ENCODE measurements at places on chromosomes 1 and 21. TPM values are rescaled to one million over a fixed set of nuclear protein-coding genes. Genes with fewer than 3 reads are reported as not detected.

The CIART gene
- 4.9 TPM for total RNA-seq

The KIFAP3 gene
- total RNA-seq: 53.3 TPM

The PTPN22 gene
- total RNA-seq: 2.3 TPM

The BRINP2 gene
- not detected for total RNA-seq

The TMEM125 gene
- not detected for total RNA-seq

DNA sequence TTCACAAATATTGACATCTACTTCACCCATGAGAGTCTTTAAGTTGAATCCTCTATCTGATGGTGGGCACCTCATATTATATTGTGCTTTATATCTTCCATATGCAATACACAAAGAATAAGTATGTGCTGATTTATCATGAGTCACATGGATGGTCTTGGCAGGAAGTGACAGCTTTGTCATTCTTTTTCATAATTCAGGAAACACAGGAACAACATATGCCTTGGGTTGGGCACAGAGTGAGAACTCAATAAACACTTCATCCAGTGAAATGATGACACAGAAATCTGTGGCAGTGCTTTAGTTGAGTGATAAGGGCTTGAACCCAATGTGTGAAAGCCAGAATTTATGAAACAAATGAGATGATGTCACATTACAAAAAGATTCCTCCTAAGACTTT lies 41.2 kb downstream of the GADD45A start:
- no peaks in the 10 kb centered on the region for H3K36me3 ChIP-seq
- no peaks in the 10 kb centered on the region for H3K27me3 ChIP-seq
- DNase-seq: no peak
- H3K27ac ChIP-seq: no peak overlapping the region
- no peaks in the 10 kb centered on the region for H3K4me1 ChIP-seq
- H3K4me3 ChIP-seq: no peak overlapping the region

DNA sequence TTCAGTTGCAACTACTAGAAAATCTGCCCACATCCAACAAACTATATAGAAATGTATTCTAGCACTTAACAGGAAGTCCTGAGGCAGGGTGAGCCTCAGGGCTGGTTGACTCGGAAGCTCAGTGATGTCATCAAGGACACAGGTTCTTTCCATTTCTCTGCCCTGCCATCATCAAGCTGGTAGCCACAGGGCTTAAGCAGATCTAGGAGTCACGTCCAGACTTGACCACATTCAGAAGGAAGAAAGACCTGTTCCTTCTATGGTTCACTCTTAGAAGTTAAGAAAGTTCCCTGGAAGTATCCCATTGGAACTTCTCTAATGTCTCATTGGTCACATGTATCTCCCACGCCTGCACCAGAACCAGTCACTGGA lies 438.1 kb downstream of the PRDM2 start:
- H3K27ac ChIP-seq: no peak overlapping the region
- DNase-seq: no peak
- H3K4me1 ChIP-seq: no peaks in the 10 kb centered on the region
- H3K4me3 ChIP-seq: no peak overlapping the region

DNA sequence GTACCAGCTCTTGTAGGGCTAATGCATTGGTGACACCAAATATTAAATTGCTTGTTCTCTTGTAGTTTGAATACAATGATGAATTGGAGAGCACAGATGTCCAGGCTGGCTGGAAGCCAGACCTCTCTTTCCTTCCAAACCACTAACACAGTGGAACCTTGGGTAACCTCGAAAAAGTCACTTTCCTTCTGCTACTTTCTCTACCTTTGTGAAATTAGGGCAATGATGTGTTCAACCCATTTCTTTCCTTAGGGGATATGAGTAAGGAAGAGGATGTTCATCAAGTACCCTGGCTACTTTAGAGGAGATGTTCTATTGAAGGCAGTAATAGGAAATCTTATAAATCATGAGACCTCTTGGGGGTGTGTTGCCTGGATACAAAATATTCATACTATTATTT lies 55.7 kb downstream of the XCL2 start:
- H3K36me3 ChIP-seq: no peaks in the 10 kb centered on the region
- H3K27me3 ChIP-seq: no peaks in the 10 kb centered on the region
- peak; percentile 67 for DNase-seq
- no peak overlapping the region for H3K4me3 ChIP-seq
